ENCODE measurements at places on chromosomes 4 and X.

DNA sequence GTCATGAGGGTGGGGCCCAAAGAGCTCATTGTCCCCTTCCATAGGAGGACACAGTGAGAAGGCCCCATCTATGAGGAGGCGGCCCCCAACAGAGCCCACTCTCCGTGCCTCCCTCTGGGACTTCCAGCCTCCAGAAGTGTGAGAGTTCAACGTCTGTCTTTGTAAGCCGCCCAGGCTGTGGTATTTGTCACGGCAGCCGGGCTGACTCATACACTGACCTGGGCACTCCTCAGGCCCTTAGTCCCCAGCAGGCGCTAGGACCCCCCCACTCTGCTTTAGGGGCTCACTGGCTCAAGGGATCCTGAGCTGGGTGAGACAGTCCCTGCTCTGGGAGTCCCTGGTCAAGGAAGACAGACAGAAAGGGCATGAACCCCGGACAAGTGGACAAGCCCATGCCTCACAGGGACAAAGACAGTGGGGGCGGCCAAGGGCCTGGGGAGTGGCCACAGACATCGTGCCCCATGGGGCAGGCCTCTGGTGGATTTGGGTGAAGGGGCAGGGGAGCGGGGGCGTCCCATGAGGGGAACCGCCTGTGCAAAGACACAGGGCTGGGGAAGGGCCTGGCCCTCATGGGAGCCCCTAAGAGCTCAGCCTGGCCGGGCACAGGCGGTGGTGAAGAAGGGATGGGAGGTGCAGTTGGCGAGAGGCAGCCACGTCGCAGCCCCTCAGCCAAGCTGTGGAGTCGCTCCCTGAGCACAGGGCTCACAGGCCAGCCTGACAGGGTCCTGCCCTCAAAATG, 21.5 kb downstream of the ABLIM2 start:
- no peak for DNase-seq

DNA sequence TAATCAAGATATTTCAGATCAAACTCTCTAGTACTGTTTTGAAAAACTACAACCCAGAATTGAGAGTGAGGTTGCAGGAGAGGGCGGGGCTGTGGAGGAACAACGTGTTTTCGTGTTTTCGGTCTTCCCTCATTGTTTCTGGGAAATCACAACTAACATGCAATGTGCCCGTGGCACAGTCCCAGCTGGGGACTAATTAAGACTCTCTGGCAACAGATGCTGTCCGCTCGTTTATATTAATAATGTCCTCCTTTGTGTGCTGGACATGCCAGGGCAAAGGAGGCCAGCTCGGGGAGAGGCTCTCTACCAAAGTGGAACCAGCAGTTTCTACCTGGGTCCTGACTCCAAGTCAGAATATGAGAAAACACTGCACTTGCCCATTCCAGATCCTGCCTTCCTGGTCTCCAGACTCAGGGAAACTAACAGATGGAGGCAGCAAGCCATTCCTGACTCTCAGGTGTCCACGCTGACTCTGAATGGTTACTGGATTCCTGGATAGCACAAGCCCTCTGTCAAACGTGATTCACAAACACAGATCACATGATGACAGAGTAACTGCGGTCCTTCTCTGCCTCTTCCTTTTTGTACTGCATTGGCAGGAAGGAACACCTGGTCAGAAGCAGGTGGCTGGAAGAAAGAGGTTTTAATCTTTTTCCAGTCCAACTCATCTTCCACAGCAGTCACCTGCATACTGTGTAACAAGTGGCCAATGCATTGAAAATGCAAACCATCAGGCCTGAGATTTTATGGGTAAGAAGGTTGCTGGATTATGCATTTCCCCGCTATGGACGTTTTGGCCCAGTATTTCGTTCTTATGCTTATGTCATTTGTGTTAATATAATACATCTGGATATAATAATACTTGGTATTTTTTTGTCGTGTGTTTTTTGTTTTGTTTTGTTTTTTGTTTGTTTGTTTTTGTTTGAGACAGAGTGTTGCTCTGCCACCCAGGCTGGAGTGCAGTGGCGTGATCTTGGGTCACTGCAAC, 65.0 kb downstream of the COQ2 start:
- peak; percentile 58 for DNase-seq

DNA sequence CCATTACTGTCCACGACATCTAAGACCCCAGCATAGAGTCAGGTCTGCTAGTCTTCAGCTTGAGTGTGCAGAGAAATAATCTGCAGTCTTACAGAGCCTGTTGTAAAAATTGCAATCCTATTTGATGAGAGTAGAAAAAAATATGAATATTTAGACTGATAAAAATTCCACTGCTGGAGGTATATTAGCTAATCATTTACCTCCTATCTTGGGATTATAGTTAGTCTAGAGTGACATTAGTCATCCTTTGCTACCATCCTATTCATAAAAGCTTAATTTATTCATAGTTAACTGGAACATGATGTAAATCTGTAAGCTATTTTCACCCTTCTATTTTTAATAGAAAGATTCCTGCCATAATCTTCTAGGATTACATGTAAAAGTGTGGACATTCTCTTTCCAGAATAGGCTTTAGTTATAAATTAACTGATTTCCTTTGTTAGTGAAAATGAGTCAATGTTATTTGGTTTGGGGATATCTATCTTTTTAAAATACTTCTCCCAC, 26.7 kb downstream of the C4orf54 start:
- no peak for DNase-seq

DNA sequence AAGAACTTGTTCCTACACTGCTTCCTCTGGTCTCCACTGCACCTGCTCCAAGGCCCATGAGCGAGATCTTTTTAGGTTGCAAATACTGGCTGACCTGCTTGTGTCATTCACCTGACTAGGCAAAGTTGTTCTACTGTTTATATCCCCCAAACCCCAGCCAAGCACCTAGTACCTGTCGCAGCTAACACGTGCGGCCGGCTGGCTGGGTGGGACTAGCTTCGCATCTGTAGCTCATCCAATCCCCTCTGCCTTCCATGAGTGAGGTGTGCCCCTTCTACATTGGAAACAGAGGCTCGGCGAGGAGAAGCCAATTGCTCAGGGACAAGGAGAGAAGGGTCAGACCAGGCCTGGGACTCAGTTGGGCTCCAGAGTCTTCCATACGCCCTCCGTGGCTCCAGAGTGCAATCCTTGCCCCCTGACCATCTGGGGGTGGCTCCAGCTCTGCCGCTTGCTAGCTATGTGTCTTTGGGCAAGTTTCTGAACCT, 86.5 kb downstream of the WFS1 start:
- no peak for DNase-seq

GRCh38 chr4:8675383-8675782, 82.8 kb downstream of the CPZ start:
- peak; percentile 3 for DNase-seq

- peak; percentile 34 for DNase-seq
Measured at GRCh38 chr4:123127218-123127617, 204.8 kb upstream of the NUDT6 start.

DNA sequence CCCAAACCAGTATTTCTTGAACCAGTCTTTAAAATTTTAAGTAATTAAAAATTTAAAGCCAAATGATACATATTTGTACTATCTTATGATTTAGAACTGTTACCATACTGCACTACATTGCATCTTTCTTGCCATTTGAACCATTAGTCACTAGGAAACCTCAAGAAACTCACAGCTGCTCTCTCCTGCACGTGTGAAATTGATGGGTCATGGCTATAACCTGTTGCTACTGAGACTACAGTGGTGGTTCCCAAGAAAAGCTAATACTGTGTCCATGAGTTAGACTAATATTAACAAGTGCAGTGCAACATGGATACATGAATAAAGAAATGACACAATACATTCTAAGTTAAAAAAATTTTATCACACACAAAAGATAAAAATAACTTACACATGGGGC, 88.4 kb downstream of the PDE5A start:
- no peak for DNase-seq

DNA sequence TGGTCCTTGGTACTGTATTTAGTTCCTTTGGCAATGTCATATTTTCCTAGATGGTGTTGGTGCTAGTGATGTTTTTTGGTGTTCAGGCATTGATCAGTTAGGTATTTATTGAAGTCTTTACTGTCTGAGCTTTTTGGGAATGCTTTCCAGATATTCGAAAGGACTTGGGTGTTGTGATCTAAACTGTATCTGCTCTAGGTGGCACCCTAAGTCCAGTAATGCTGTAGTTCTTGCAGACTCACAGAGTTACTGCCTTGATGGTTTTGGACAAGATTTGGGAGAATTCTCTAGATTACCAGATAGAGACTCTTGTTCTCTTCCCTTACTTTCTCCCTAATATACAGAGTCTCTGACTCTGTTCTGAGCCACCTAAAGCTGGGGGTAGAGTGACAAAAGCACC, 513.6 kb upstream of the PITX2 start:
- DNase-seq = no peak

- no peak for DNase-seq
Measured at GRCh38 chr4:31416498-31416897, 696.3 kb downstream of the PCDH7 start.

- DNase-seq = no peak
Measured at GRCh38 chr4:108972613-108973283, 209.9 kb upstream of the ETNPPL start.

DNA sequence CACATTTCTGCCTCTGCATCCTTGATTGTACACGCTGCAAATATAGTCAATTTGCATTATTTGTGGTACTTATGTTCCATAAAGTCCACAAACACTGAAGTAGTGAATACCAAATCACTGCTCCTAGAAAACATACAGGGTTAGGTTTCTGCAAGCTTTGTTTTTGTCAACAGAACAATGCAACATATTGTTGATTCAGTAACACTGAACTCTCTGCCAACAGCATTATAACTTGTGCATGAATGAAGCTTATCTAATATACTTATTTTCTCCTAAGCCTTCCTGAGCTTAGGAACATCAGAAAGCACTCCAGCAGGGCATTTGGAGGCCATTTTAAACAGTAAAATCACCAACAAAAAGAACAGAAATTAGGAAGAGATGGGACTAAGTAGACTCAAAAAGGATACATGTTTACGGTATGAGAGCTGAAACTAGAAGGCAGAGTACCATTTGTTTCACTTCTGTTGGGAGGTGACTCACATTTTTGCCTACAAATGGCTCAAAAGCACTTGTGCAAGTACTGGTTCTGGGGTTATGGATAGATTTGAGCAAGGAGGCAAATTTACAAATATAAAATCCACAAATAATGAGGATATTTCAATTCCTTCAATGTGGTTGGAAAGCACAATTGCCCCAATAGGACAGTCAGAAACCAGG, 14.1 kb downstream of the COX18 start:
- no peak for DNase-seq

- DNase-seq = no peak
Measured at GRCh38 chrX:49155243-49155899, 7.2 kb upstream of the MAGIX start.

GRCh38 chrX:149567621-149568417, 18.1 kb upstream of the HSFX3 start:
- DNase-seq = no peak

DNA sequence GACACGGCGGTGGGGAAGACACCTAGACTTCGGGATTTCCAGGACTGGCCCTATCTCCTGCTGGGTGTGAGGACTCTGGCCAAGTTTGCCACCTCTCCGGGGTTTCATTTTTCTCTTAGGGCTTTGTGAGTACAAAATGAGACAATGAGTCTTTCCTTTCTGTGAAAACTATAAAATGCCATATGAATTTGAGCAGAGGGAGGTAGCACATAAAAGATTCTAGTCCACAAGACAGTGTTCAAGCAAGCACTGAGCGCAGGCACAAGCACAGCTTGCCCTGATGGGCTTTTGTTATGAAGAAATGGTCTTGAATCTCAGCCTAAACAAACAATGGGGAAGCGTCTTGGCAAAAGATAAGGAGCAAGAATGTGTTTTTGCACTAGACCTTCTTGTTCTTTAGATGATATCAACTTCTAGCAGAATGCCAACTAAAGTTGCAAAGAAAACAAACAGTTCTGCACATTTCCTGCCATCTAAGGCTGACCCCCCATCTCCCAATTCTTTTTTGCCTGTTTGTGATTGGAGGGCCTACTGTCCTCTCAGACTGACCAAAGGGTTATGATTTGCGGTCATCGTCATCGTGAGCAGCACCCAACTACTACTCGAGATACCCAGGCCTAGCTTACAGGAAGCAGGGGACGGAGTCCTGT, 73.0 kb upstream of the ZNF518B start:
- DNase-seq = no peak

DNA sequence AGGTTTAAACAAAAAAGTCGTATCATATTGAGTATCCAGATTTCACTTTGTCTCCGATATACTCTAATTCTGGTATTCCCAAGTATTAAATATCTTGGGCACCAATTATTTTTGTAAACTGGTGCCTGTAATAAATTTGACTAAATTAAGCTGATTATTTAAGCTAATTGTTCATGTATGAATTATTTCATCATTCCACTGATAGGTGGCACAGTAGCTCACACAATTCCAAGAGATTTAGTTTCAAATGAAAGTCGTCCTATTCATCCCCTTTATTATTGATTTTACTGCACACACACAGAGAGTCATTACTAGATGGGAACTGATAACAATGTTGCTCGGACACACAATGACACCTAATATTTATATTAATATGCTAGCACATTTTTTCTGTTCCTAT, 432.4 kb downstream of the DMD start:
- DNase-seq = no peak

DNA sequence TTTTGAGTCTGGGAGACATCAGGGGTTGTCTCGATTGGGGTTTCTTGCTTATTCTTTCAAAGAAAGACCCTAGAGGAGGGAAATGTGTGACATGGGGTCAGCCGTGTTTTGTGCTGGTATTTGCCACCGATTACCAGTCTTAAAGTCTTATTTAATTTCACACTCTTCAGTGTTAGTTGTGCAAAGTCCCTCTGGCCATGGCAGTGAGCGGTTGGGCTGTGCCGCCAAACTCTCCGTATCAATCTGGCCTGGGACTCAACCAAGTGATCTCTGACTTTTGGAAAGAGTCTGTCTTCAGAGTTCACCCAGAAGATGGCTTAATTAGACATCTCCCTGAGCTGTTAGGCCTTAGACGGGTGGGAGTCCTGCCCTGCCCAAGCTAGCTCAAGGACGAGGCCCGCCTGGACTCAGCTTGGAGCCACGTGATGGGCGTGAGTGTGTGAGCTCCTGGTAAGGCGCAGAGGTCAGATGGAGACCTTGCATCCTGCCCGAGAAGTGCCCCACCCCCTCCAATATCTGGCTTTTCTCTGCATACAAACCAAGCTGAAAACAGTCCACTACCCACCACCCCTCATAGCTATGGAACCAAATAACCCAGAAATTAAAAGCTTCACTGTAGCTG, 3.8 kb upstream of the PITX2 start:
- DNase-seq = no peak

- no peak for DNase-seq
Measured at GRCh38 chrX:20046223-20046622, 55.4 kb upstream of the BCLAF3 start.

DNA sequence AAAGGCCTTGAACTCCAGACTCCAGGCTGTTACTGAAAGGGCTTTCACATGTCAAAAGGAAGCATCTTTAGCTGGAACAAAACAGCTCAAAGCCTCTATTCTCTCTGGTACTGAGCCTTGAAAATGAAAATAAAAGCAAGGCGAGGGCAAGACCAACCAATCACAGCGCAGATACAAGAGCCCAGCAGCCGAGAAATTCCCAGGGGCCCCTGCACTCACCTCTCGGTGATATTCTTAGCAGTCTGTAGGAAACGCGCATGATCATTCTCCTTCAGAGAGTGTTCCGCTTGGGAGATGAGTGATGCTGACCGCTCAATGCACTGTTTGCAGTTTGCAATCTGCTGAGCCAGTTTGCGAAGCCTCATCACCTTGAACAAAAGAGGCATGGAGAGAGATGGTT, 138.1 kb downstream of the MID1 start:
- DNase-seq = no peak

Measured in thymus (tissue), 14 donors.